ENCODE measurements at places on chromosomes 7 and 10.

DNA sequence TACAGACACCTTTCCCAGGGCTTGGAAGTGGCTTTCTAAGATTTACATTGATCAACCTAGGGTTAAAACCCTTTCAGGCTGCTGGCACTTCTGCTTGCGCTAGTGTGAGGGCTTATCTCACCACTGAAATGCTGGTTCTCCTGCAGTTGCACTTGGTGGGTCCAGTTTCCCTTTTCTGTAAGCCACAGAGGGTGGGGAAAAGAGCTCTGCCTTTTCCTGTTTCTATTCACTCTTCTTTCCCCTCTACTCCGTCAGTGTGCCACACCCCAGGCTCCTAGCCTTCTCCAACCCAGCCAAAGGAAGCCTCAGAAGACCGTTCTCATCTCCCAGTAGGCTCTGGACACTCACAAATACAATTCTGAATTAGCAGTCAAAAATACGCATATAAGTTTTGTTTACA is 19.0 kb upstream of the CAPZA2 start:
- DNase-seq = no peak

DNA sequence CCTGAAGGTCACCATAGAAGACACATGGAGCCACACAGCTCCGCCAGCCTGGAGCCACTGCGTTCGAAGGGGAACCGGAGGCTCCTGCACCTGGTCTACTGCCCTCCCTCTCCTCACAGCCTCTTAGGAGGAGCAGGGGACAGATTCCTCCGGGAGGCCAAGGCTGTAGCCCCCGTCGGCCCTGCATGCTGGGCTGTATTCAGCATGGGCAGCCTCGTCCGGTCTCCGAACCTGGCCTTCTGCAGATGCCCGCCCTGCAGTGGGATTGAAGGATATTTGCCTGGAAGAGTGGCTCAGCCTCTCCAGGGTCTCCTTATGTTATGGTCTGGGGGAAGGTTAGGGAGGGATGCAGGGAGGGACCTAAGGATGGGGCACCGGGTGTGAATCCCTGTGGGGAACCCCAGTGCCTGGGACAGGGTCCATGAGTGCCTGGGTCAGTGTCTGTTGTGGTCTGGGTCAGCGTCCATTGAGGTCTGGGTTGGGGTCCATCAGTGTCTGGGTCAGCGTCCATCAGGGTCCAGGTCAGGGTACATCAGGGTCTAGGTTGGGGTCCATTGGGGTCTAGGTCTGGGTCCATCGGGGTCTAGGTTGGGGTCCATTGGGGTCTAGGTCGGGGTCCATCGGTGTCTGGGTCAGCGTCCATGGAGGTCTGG is 13.0 kb upstream of the SCART1 start:
- no peak for DNase-seq

DNA sequence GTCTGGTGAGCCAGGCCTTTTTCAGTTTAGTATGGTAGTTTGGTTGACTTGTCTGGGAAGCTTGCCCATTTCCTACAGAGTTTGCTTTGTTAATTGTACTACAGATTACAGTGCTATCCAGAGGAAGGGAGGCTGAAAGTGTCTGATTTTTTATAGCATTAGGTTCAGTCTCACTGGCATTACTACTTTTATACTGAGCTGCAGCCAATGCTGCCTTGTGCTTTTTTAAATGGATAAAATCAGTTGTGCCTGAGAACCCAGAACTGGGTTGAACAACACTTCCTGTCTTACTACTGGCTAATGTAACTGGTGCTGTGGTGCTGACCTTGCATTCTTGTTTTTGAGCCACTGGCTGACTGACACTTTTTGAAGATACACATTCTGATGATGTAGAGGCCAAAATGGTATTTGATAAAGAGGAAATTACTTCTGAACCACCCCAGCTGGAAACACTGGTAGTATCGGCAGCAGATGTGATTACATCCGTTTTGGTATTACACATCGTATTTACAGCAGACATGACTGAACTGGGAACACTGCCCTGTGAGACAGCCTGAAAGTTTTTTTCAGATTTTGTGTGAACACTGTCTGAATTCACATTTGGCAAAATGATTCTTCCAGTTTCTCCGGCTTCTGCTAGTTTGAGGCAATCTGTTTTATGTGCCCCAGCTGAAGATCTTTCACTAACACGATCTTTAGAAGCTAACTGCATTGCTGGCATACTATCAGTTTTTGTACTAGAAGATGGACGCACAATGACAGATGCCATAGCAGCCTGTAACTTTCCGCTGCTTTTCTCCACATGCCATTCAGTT is 74.1 kb downstream of the NRBF2 start:
- DNase-seq = no peak

GRCh38 chr7:69654849-69655707 is 56.8 kb downstream of the AUTS2 start:
- no peak for DNase-seq

DNA sequence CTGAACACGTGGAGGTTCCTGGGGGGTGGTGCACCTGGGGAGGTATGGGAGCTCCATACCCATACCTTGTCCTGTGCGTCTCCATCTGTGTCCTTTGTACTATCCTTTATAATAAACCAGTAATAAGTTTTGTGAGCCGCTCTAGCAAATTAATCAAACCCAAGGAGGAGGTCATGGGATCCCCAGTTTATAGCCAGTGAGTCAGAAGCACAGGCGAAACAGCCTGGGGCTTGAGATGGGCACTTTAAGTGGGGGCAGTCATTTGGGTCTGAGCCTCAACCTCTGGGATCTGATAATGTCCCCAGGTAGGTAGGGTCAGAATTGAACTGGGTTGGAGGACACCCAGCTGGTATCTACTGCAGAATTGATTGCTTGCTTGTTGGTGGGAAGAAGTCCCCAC is 16.9 kb downstream of the SNX10 start:
- no peak for DNase-seq

- DNase-seq = no peak
These were observed 35.1 kb upstream of the AKR1C2 start for GRCh38 chr10:5038733-5039132.

- DNase-seq = no peak
These were observed 15.5 kb upstream of the ICA1 start for GRCh38 chr7:8277394-8277982.

GRCh38 chr7:31253532-31253931 is 87.0 kb downstream of the NEUROD6 start:
- no peak for DNase-seq
